ENCODE measurements at places on chromosomes 2 and 18.
A peak's percentile ranks its signal among the peaks of the same experiment; 100 is the strongest.

DNA sequence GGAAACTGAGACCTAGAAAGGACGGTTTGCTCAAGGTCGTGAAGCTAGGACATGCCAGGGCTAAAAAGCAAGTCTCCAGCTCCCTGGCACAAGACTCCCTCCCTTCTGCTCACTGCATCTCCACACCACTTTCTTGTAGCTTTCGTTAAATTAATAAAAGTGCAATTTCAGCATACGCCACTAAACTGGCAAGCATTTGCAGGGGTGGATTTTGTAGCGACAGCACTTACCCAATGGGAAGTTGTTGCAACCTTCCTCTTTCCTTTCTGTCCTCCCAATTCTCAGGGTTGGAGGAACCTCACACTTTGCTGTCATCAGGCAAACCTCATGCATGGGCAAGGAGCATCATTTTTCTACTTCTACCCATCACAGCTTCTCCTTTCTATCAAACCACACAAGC is 7.4 kb upstream of the RHOB start:
- DNase-seq = no peak

GRCh38 chr2:111121028-111121827 is 514 bp downstream of the BCL2L11 start:
- DNase-seq = peak; percentile 37

DNA sequence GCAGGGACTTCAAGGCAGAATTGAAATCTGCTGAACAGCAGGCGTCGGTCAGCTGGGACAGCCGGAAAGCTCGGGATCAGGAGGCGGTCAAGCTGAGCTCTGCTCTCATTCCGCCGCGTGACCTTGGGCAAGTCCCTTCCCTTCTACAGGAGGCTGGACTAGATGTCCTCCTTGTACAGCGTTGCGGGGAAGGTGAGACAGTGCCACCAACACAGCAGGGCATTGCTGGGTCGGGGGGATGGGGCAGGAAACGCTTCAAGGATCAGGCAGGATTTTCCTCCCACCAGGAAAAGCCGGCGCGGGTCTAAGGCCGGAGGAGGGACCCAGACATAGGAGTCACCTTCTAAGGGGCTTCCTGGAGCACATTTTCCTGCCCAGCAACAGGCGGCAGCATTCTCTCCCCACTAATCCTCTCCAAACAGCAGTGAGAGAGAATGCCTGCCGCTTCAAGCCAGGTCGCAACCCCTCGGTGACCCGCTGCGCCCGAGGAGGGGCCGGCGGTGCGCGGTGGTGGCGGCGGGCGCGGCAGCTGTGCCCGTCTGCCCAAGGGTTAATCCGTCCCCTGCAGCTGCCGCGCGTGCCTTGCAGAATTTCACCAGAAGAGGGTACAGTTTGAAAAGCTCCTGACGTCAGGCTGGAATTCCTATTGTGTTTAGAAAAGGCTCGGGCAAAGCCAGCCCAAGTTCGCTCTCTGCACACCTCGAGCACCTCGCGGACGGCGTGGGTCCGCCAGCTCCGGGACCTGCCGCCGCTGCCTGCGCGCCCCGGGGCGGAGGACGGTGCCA is at the start of gene KCNF1:
KCNF1 (plus strand) TSS at position 644 of the 785 bp plus-strand sequence. CDS start 493 bp downstream, outside the sequence.
- DNase-seq = no peak

- DNase-seq = no peak
Measured at GRCh38 chr2:141555876-141556470, 574.8 kb downstream of the LRP1B start.

DNA sequence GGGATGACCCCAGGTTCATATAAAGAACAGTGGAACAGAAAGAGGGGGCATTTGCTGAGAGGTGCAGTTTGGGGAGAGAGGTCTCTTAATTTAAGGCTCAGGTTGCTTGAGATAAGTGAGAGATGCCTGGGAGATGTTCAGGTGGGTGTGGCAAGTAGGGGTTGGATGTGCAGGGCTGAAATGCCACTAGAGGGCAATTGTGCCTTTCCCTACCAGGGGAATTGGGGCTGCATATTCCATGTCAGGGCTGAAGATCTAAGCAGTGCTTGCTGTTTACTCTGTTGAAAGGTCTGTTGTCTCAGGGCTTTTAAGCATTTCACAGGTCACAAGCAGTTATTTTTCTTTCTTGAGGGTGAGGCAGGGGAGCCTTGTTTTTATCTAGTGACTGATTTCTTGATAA is 7.8 kb downstream of the CCDC85A start:
- DNase-seq = peak; percentile 21

DNA sequence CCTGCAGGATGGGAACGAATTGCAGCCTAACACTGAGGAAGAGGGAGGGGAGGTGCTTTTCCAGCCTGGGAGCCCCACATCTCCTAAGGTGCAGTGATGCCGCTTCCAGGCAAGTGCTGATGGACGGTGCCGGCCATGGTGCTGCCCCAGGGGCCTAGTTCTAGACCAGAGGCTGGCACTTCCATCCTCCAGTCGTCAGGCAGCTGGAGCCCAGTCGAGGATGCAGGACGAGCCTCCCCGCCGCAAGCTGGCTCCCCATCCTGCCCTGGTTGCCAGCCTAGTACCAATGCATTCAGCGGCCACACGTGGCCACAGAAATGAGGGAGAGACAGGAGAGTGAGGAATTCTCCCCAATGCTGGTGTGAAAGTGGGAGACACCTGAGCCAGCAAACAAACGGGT is 413.5 kb downstream of the ZNF516 start:
- no peak for DNase-seq

DNA sequence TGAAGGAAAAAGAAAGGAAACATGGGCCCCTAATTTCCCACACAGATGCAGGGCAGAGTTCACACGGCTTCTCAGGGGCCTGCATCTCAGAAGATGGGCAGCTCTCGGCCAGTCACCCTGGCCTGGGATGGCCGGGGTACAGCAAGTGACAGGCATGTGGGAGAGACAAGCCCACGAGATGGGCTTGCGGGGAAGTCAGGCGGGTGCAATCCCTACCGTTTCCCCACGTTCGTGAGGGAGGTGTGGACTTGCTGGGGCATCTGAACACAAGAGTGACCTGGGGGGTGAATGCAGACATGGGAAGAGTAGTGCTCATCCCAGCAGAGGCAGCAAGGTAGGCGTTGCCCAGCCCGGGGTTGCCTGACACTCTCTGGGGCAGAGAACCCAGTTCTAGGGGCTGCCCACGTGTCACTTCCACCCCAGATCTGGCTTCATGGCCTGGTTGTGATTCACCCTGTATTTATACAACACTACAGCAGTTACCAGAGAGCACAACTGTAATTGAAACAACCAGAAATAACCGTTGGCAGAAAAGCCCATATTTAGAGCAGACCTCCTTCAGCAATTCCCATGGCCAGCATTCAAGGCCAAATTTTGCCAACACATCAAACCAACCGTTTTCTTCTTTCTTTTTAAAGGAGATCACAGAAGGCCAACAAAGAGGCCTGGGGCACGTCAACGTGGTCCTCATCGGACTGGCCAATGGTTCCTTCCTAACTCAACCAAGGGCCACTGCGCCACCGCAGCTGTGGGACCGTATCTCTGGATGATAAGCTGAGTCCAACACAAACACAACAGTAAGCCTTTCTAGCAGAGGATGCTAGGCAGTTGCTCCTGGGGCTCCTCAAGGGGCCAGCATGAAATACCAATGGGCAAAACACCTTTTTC is 58.4 kb downstream of the PARD6G start:
- DNase-seq = no peak

DNA sequence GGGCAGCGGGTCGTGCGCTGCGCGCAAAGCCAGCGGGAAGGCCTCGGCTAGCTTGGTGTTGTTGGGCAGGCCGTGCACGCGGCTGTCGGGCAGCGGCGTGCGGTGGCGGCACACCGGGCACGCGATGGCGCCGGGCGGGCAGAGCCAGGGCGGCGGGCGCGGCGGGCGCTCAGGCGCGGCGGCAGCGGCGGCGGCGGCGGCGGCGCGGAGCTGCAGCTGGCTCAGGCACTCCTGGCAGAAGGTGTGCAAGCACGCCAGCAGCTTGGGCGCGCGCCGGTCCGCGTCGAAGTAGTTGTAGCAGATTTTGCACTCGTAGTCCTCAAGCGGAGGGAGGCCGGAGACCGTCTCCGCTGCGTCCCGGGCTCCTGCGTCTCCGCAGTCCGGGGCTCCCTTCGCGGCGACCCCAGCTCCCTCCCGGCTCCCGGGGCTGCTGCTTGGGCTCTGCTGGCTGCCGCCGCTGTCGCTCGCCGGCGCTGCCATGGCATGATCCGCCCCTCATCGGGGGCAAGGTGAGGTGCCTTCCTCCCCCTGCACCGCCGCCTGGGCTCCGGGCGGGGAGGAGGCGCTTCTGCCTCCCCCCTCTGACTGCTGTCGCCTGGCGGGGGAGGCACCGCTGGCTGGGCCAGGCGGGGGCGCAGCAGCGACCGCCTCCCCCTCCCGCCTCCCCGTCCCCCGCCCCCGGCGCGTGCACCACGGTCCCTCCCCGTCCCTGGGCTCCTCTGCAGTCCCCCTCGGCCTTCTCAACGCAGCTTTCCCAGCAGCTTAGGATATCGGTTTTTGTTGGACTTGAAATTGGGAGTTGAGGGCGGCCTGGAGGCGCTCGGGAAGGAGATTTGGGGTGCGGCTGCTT is 21.0 kb upstream of the PAX3 start:
- peak; percentile 79 for DNase-seq

DNA sequence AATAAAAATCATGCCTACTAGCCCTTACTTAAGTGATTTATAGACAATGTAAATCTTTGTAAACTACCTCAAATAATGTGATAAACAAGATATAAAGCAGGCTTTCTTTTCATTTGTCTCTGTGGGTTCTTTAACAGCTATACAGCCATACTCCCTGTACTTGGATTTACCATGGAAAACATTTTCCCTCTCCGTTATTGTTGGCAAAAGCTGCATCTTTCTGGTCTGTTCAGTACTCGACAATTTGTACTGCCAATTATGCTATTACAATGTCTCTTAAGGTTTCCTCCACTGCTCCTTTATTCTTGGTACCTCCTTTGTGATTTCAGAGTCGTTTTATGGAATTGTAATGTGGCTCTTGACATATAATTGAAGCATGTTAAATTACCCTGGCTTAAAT is 426.3 kb upstream of the PKDCC start:
- no peak for DNase-seq

- DNase-seq = peak; percentile 78
Measured at GRCh38 chr2:88016960-88017779, 823 bp upstream of the RNU2-63P start.

DNA sequence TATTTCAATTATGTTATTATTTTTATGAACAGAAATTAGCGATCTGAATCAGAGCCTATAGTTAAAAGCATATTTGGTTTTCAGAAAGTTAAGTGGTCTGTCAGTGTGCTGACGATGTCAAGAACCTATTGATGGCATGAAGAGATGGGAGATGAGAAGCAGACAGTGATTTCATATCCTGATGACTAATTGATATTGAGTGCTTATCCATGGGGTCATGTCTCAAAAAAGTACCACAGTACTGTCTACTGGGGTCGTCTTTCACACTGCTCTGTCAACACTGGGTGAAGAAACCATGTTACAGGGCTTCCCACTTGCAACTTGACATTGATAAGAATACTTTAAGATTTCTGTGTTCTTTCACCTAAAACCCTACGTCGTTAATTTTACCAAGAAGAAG is 297.1 kb downstream of the AFF3 start:
- DNase-seq = no peak

- no peak for DNase-seq
Measured at GRCh38 chr18:32368170-32368569, 102.5 kb downstream of the GAREM1 start.

All from SK-N-DZ (cell line).